Aorta (tissue), 5 donors: ENCODE measurements at places on chromosomes 7 and 10. TPM values are rescaled to one million over a fixed set of nuclear protein-coding genes. Genes with fewer than 3 reads are reported as not detected.

RBP3 gene
- polyA plus RNA-seq = not detected

- peaks cover 1% of the 10 kb centered on the region for H3K4me1 ChIP-seq
- no peaks in the 10 kb centered on the region for H3K27me3 ChIP-seq
- no peaks in the 10 kb centered on the region for H3K36me3 ChIP-seq
- H3K4me3 ChIP-seq = no peak overlapping the region
Observed at GRCh38 chr10:25017661-25018060, 1.2 kb downstream of the THNSL1 start.

GRCh38 chr10:111186358-111186757 is 109.5 kb downstream of the ADRA2A start:
- H3K4me3 ChIP-seq = no peak overlapping the region
- no peaks in the 10 kb centered on the region for H3K36me3 ChIP-seq
- DNase-seq = no peak
- H3K4me1 ChIP-seq = no peaks in the 10 kb centered on the region

DNA sequence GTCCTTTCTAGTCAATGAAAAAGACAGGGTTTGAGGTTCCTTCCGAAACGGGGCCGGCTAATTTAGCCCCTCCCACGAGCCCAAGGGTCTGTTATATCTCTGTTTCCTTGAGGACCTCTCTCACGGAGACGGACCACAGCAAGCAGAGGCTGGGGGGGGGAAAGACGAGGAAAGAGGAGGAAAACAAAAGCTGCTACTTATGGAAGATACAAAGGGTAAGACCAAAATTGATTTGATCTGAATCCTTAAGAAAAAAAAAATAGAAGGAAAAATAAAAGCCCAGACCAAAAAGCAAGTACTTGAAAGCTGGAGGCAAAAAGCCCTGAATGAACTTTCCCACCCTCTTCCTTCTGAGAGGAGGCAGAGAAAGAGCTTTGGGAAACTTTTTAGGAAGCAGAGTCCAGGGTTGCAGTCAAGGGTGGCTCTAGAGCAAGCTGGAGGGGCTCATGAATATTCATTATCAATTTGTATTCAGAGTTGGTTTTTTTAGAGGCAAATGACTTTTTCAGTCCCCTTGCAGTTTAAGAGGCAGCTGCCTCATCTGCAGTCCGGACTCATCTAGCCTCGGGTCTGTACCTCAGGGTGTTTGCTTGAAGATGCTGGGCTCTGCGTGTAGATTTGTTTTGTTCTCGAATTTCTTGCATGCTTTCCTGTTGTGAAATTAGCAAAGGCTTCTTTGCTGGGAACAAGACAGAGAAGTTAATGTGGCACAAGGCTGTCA is at the start of gene ENTPD1:
Gene ENTPD1 (plus strand): TSS at position 123 of the 721 bp plus-strand sequence. CDS start 77 bp downstream, at position 200.
- peak within 1 kb of the TSS; percentile 21 for H3K27ac ChIP-seq
- H3K36me3 ChIP-seq = no peaks in the 10 kb centered on the region
- H3K27me3 ChIP-seq = no peaks in the 10 kb centered on the region
- H3K4me1 ChIP-seq = peaks cover 2% of the 10 kb centered on the region
- DNase-seq = no peak

DNA sequence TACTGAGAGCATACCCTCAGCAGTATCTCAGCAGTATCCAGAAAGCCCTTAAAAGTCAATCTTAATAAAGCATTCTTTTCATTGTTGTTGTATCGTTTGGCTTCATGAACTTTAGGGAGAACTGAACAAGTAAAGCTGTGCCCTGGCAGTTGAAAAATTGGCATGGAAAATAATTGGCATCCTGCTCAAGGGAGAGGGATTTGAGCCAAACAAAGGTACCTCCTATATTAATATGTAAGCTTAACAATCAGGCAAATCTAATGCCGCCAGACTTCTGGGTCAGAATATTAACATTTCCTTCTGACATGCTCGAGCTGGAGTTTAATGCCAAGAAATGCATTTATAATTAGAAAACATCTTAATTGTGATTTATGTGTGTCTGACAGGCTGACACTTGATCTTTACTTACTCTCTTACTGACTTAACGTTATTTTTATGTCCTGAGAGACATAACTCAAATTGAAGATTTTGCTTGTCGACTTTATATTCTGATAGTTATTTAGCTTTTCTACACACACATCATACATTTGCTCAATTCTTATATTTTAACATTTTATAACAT is 42.1 kb upstream of the PCDH15 start:
- H3K4me1 ChIP-seq = no peaks in the 10 kb centered on the region
- no peak overlapping the region for H3K4me3 ChIP-seq
- H3K36me3 ChIP-seq = no peaks in the 10 kb centered on the region
- no peak overlapping the region for H3K27ac ChIP-seq
- H3K27me3 ChIP-seq = no peaks in the 10 kb centered on the region
